ENCODE measurements at places on chromosomes 1 and 21.

DNA sequence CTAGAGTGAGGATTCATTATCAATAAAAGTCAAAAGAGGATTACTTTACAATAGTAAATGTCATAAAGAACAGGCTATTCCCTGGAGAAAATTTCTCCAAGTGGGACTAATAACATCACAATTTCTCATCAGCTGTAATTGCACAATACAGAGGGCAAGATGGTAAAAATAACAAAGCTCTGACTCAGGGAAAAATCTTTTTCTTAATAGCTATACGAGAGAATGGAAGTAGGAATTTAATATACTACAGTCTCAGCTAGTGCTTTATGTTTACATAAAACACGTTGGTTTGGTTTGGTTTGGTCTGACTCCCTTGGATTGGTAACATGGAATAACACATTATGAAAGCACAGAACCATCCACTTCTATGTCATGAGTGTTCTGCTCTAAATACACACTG lies 397.6 kb downstream of the LRRIQ3 start:
- no peak for DNase-seq

GRCh38 chr1:7252411-7253117 lies 467.3 kb downstream of the CAMTA1 start:
- DNase-seq, result no peak

- no peak for DNase-seq
Measured at GRCh38 chr1:244052016-244052727, 1.1 kb downstream of the ZBTB18 start.

GRCh38 chr1:152926091-152926490 lies 17.7 kb downstream of the IVL start:
- DNase-seq, result no peak

DNA sequence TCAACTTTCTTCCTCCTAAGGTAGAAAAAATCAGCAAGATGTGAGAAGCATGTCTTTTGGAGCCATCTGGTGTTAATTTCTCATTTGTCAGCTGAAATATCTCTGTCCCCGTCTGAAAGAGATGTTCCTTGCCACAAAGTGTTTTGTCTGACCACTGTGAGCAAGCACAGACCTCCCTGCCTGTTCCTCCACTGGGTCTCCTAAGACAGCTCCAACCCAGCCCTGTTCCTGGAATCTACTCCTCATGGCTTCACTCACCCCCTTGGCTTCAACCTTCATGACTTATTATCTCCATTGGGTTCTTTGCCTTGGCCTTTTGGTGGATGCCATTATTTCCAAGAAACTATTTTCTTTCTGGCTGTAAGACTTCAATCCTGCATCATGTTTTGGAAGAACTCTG lies 65.7 kb upstream of the CACHD1 start:
- no peak for DNase-seq

- DNase-seq, result no peak
Measured at GRCh38 chr1:15141935-15142539, 11.5 kb upstream of the TMEM51 start.

DNA sequence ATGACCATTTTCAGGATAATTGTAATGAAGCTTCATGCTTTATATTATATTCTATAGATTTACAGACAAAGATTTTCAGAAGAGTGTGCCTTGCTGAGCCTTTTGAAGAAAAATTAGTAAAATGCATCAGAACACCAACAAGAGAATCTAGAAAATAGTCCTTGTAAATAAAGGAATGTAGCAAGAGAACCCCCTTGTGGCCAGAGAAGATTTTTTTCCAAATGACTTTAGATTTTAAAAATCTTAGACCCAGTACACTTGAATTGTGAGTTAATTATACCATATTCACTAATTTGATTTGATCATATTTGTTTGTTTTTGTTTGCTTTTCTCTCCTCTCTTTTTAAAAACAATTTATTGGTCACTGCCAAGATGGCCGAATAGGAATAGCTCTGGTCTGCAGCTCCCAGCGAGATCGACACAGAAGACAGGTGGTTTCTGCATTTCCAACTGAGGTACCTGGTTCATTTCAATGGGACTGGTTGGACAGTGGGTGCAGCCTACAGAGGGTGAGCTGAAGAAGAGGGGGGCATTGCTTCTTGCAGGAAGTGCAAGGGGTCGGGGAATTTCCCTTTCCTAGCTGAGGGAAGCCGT lies 12.8 kb upstream of the IFI44L start:
- DNase-seq, result no peak

DNA sequence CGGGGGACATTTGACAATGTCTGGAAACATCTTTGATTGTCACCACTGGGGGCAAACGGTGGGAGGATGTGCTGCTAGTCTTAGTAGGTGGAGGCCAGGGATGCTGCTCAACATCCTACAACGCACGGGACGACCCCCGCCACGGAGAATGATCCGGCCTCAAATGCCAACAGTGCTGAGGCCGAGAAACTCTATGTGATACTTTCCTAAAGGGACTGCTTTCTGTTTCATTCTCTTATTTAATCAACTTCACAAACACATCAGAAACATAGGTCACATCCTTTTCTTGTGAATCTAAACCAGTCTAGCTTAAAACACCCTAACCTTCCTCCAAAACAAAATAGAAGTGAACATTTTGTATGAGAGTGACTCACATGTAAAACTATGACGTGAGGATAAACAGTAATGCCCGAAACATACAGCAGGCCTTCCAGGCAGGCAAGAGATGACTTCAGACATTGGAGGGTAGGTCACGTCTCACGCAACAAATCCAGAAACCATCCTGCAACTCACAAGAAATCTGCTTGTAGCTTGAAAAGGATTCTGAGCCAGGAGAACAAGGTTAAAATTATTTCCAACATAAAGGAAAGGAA lies 37.2 kb upstream of the ETS2 start:
- DNase-seq, result peak; percentile 55

GRCh38 chr1:1947493-1947892 lies 28.4 kb upstream of the TMEM52 start:
- DNase-seq, result no peak

GRCh38 chr21:45309069-45309986 lies 21.6 kb upstream of the POFUT2 start:
- peak; percentile 48 for DNase-seq

DNA sequence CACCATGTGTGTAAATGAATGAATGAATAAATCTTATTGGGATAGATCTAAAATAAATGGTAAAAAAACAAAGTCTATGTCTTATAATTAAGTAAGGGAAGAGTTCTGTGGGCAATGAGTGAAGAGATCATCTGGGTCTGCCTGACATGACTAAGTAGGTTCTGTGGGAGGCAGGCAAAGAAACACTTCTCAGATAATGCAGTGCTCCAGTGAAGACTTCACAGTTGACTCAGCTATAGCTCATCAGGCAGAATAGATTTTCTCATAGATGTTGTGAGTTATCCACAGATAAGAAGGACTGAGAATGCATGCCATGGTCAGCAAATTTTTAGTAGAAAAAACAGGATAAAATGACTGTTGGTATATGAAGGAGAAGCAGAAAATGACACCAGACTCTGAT lies 12.4 kb downstream of the KRTAP22-2 start:
- DNase-seq, result no peak

GRCh38 chr1:61588736-61589672 lies 135.9 kb downstream of the TM2D1 start:
- DNase-seq, result peak; percentile 14

- no peak for DNase-seq
Measured at GRCh38 chr1:239112101-239112935, 274.1 kb upstream of the CHRM3 start.
